Endothelial cell (in vitro differentiated cells): ENCODE measurements at places on chromosomes 7 and 10. TPM values are rescaled to one million over a fixed set of nuclear protein-coding genes. Genes with fewer than 3 reads are reported as not detected.
A peak's percentile ranks its signal among the peaks of the same experiment; 100 is the strongest.

GRCh38 chr7:50556247-50556991 lies 8.8 kb downstream of the DDC start:
- peaks cover 3% of the 10 kb centered on the region for H3K27me3 ChIP-seq
- no peak overlapping the region for H3K4me3 ChIP-seq
- H3K27ac ChIP-seq, result no peak overlapping the region
- H3K4me1 ChIP-seq, result no peaks in the 10 kb centered on the region

- peak within 1 kb of the TSS; percentile 95 for H3K27ac ChIP-seq
- peak within 1 kb of the TSS; percentile 97 for H3K4me3 ChIP-seq
- DNase-seq, result peak; percentile 77
- H3K4me1 ChIP-seq, result peaks cover 8% of the 10 kb centered on the region
These were observed at the start of gene IFIT5 for GRCh38 chr10:89414146-89414878. Gene IFIT5 (plus strand): TSS chr10:89414568. CDS start chr10:89414799, 231 bp downstream.

GRCh38 chr7:141563956-141564623 lies 12.9 kb downstream of the AGK start:
- no peak overlapping the region for H3K4me3 ChIP-seq
- H3K4me1 ChIP-seq, result no peaks in the 10 kb centered on the region
- no peak overlapping the region for H3K27ac ChIP-seq
- H3K36me3 ChIP-seq, result peaks cover 39% of the 10 kb centered on the region

DNA sequence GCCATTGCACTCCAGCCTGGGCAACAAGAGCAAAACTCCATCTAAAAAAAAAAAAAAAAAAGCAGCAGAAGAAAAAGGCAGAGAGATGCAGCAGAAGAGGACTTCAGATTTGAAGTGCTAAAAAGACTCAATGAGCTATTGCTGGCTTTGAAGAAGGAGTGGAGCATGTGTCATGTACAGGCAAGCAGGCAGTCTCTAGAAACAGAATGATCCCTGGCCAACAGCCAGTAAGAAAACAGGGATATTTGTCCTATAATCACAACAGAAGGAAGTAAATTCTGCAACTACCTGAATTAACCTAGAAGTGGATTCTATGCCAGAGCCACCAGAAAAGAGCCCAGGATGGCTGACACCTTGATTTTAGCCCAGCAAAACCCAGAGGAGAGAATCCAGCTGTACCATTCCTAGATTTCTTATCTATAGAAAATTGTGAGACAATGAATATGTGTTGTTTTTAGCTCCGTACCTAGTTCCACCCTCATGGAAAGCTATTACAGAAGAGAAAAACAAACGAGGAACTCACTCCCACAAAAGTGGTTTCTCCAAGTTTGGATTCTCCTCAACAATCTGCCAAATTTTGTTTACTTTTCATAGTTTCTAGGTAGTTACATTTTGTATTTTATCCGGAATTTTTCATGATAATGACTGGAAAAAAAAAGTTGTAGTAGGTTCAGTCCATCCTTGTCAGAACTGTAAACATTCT lies 198.2 kb upstream of the GNAI1 start:
- DNase-seq, result no peak
- no peaks in the 10 kb centered on the region for H3K36me3 ChIP-seq
- no peaks in the 10 kb centered on the region for H3K27me3 ChIP-seq
- no peak overlapping the region for H3K4me3 ChIP-seq

Gene PRXL2A
- total RNA-seq, result 147 TPM

GRCh38 chr10:25492040-25492439 lies 317.2 kb downstream of the GPR158 start:
- H3K27ac ChIP-seq, result no peak overlapping the region
- no peaks in the 10 kb centered on the region for H3K27me3 ChIP-seq
- peaks cover 6% of the 10 kb centered on the region for H3K4me1 ChIP-seq

GRCh38 chr7:147400221-147400689 lies 1190.3 kb upstream of the C7orf33 start:
- H3K4me1 ChIP-seq, result no peaks in the 10 kb centered on the region
- DNase-seq, result no peak
- H3K36me3 ChIP-seq, result no peaks in the 10 kb centered on the region
- H3K27ac ChIP-seq, result no peak overlapping the region

Gene TACR2
- total RNA-seq, result not detected

- H3K4me3 ChIP-seq, result no peak overlapping the region
- H3K27me3 ChIP-seq, result no peaks in the 10 kb centered on the region
- DNase-seq, result no peak
- no peak overlapping the region for H3K27ac ChIP-seq
- H3K36me3 ChIP-seq, result no peaks in the 10 kb centered on the region
- peaks cover 9% of the 10 kb centered on the region for H3K4me1 ChIP-seq
These were observed 6.3 kb upstream of the HGF start for GRCh38 chr7:81776161-81776560.

- DNase-seq, result no peak
- H3K36me3 ChIP-seq, result no peaks in the 10 kb centered on the region
- no peak overlapping the region for H3K27ac ChIP-seq
- H3K27me3 ChIP-seq, result peaks cover 4% of the 10 kb centered on the region
- H3K4me1 ChIP-seq, result peaks cover 9% of the 10 kb centered on the region
These were observed 136.3 kb upstream of the ANK3 start for GRCh38 chr10:60525716-60526585.

DNA sequence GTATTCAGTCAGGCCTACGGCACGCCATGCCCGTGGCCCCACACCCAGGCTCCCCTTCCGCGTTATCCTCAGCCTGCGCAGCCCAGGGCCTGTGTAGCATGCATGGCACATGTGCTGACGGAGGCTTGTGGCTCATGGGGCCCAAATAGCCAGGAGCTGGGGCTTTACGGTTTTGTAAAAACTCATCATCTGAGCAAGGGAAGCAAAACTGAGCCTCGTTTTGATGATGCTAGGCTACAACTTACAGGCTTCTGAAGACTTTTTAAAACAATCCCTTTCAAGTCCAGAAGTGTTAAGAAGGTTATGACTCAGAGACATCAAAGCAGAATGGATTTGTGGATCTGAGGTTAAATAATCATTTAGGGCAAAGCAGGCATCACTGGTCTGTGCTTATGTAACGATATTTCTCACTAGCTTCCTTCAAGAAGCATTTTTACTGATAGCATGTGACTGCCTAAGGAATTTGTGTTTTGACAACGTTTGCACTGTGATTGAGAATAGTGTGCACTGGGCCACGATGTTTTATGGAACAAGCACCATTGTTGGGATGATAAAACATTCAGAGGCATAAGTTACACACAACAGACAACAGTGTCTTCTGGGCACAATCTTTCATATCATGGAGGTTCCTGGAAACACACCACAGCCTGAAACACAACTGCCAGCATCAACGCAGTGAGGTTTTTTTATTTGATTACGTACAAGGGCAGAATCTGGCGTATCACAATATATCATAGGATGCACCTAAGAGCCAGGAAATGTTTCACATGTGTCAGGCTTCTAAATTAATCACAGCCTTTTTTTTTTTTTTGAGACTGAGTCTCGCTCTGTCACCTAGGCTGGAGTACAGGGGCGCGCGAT lies 274.3 kb downstream of the CCDC3 start:
- H3K4me3 ChIP-seq, result no peak overlapping the region
- H3K36me3 ChIP-seq, result no peaks in the 10 kb centered on the region
- no peaks in the 10 kb centered on the region for H3K27me3 ChIP-seq
- DNase-seq, result no peak

- H3K36me3 ChIP-seq, result peaks cover 4% of the 10 kb centered on the region
- H3K27me3 ChIP-seq, result peaks cover 13% of the 10 kb centered on the region
- peaks cover 6% of the 10 kb centered on the region for H3K4me1 ChIP-seq
- DNase-seq, result no peak
- H3K27ac ChIP-seq, result no peak overlapping the region
- no peak overlapping the region for H3K4me3 ChIP-seq
These were observed 3.7 kb upstream of the ACHE start for GRCh38 chr7:100899432-100899831.

- H3K36me3 ChIP-seq, result no peaks in the 10 kb centered on the region
- no peak overlapping the region for H3K4me3 ChIP-seq
- H3K27me3 ChIP-seq, result no peaks in the 10 kb centered on the region
- no peak for DNase-seq
- H3K27ac ChIP-seq, result no peak overlapping the region
These were observed 416.5 kb downstream of the MAGI2 start for GRCh38 chr7:79037001-79037400.

GRCh38 chr7:42340436-42340835 lies 103.4 kb upstream of the GLI3 start:
- DNase-seq, result no peak
- H3K4me1 ChIP-seq, result peaks cover 34% of the 10 kb centered on the region
- no peaks in the 10 kb centered on the region for H3K36me3 ChIP-seq

- peaks cover 2% of the 10 kb centered on the region for H3K27me3 ChIP-seq
- peaks cover 5% of the 10 kb centered on the region for H3K4me1 ChIP-seq
- H3K4me3 ChIP-seq, result peak overlapping the region; percentile 16
- H3K27ac ChIP-seq, result no peak overlapping the region
- H3K36me3 ChIP-seq, result peaks cover 23% of the 10 kb centered on the region
These were observed 28.0 kb downstream of the CHST12 start for GRCh38 chr7:2431260-2431867.

Gene PODXL
- 302 TPM for total RNA-seq

- H3K4me1 ChIP-seq, result no peaks in the 10 kb centered on the region
- H3K36me3 ChIP-seq, result no peaks in the 10 kb centered on the region
- H3K27me3 ChIP-seq, result peaks cover 2% of the 10 kb centered on the region
- no peak overlapping the region for H3K27ac ChIP-seq
- DNase-seq, result no peak
These were observed 15.1 kb downstream of the CNTNAP2 start for GRCh38 chr7:146131701-146132100.

GRCh38 chr10:116024271-116024878 lies 248.6 kb downstream of the GFRA1 start:
- no peak overlapping the region for H3K4me3 ChIP-seq
- no peak for DNase-seq
- no peaks in the 10 kb centered on the region for H3K36me3 ChIP-seq
- H3K27ac ChIP-seq, result no peak overlapping the region
- H3K4me1 ChIP-seq, result peaks cover 7% of the 10 kb centered on the region

Gene PRKAG2
- 16.0 TPM for total RNA-seq

Gene CALML5
- not detected for total RNA-seq
